ENCODE measurements at places on chromosomes 13 and 19.

GRCh38 chr13:35848336-35849255 is 282.6 kb downstream of the DCLK1 start:
- no peak for DNase-seq

DNA sequence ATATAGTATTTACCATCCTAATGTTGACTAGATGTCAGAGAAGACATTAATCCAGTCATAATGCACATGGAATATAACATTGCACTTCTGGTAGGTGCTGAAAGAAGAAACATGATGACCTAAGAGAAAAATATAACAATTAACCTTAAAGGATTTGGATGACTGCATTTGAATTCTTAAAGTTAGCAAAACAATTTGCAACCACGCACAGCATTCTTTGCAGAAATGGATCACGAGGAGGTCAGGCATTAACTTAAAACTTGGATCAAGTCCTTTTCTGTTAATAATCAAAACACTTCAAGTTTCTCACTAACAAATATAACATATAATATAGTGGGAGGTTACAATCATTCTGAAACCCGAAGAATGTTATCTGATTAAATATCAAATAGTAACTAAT is 525.0 kb upstream of the SLITRK6 start:
- DNase-seq: no peak

DNA sequence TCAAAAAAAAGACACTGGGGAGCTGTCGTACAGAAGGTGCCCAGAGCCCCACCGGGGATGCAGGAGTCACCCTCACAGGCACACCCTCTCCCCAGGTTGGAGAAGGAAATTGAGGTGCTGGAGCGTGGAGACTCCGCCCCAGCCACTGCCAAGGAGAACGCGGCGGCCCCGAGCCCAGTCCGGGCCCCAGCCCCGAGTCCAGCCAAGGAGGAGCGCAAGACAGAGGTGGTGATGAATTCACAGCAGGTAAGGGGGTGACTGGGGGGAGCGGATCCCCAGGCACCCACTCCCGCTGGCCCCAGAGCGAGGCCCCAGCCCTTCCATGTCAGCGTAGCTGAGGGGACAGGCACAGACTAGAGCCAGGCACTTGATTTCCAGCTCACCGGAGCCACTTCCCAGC is 19.9 kb upstream of the MISP start:
- no peak for DNase-seq

DNA sequence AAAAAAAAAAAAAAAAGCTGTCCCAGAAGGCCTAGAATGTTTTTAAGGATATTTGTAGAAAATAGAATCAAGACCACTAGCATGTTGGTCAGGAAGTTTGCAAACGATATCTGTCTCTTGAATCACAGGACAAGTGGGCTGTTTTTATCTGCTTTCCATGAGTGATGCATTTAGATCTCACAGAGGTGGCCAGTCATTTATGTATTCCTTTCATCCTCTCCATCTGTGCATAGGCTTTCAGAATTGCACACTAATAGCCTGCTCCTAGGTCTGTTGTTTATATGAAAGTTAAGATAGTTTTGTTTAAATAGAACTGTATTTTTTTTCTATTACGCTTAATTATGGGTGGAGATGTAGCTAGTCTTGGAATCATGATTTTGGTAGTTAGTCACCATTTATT is 289.5 kb downstream of the SHISA2 start:
- DNase-seq: no peak

DNA sequence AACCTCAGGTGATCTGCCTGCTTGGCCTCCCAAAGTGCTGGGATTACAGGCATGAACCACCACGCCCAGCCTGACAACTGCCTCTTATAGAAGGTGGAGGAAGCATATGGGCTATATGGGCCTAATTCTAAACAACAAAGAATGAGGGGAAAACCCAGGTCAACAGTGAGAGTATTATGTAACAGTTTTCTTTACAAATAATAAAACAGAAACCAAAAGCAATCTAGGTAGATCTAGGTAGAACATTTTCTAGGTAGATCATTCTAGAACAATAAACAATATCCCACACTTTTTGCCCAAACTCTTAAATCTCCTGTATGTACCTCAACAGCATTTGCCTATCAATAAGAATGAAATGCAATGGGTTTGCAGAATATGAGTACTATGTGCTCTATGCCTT is 267.4 kb downstream of the ABCC4 start:
- DNase-seq: no peak

DNA sequence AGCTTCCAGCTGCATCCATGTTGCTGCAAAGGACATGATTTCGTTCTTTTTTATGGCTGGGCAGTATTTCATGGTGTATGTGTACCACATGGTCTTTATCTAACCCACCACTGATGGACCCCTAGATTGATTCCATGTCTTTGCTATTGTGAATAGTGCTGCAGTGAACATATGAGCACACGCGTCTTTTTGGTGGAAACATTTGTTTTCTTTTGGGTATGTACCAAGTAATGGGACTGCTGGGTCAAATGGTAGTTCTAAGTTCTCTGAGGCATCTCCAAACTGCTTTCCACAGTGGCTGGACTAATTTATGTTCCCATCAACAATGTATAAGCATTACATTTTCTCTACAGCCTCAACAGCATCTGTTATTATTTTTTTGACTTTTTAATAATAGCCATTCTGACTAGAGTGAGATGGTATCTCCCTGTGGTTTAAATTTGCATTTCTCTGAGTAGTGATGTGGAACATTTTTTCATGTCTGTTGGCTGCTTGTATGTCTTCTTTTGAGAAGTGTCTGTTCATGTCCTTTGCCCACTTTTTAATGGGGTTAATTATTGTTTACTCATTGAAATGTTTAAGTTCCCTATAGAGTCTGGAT is 6.8 kb upstream of the UBE2L5 start:
- DNase-seq: no peak

GRCh38 chr13:36059321-36059720 is 71.9 kb downstream of the DCLK1 start:
- no peak for DNase-seq

- no peak for DNase-seq
Observed at GRCh38 chr19:31347354-31347753, 1.9 kb downstream of the TSHZ3 start.

- DNase-seq: no peak
Observed at GRCh38 chr19:32866564-32867265, 2.9 kb downstream of the SLC7A9 start.

- DNase-seq: no peak
Observed at GRCh38 chr13:79395881-79396280, 10.2 kb downstream of the RBM26 start.

DNA sequence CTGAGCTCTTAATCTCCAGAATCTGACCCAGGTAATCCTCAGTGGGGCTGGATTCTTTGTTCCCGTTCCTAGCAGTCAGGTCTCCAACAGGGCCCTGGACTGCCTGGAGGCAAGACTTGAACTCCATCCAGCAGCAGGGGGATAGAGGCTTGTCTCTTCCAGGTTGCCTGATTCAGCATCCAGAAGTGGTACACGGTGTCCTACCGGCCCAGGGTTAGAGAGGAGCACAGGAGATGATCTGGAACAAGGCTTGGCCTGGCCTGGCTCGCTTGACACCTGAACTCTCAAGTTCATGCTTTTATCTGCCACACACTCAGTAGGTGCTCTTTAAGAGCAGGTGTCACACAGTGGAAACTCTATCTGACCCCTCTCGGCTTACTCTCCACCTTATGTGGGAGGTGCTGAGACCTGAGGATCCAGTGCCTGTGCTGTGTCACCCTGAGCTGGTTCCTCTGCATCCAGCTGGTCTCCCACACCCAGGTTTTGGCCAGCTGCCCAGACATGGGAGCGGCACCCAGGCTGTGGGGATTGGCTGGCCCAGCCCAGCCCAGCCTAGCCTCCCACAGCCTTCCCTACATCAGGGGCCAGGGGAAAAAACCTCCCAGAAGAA is at the start of gene CYP4F3:
Gene CYP4F3, plus strand, starts transcription at position 604 of the 610 bp plus-strand sequence. CDS start 519 bp downstream, outside the sequence.
- DNase-seq: no peak

- DNase-seq: no peak
Observed at GRCh38 chr19:41457241-41457640, 14.3 kb downstream of the ERICH4 start.

- DNase-seq: no peak
Observed at GRCh38 chr13:25110956-25111584, 15.1 kb downstream of the PABPC3 start.

DNA sequence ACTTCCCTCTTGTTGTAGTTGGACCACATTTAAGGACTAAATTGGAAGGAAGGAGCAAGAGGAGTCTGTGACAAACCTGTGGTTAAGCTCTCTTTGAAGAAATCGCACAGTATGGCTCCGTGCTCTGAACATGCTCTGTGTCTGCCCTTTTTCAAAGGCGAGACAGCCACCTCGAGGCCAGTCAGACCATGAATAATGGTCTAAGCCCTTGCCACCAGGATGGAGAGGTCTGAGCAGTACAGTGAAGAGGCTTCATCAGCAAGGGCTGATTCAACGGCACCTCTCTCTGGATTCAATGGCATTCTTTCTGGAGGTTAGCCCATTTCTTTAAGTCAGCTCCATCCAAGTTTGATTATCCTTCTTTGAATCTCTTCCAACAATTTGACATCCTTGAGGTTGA is 30.9 kb downstream of the FAM216B start:
- no peak for DNase-seq

- no peak for DNase-seq
Observed at GRCh38 chr13:26656919-26657318, 99.4 kb downstream of the WASF3 start.

GRCh38 chr19:510606-511100 is 3.4 kb downstream of the TPGS1 start:
- DNase-seq: peak; percentile 82

DNA sequence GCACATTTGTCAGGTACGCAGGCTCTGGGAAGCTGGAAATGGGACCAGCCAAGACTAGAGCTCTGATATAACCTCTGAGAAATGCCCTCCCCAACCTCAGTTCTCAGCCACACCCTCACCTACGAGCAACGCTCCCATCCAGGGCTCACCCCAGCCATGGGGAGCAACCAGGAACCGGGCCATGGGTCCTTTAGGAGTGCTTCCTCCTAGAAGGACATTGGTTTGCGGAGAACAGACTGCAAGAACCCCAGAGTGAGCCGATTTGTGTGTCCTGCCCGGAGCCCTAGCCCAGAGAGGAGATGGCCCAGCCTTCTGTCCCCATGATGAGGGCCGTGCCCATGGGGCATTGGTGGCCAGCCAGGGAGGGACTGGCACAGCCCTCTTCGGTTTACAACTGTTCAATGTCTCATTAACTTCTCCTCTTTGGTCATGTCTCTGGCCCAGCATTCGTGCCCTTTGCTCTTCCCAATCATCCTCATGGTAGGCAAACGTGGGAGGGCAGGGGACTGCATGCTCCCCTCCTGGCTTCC is 32.9 kb upstream of the IGSF23 start:
- DNase-seq: no peak

DNA sequence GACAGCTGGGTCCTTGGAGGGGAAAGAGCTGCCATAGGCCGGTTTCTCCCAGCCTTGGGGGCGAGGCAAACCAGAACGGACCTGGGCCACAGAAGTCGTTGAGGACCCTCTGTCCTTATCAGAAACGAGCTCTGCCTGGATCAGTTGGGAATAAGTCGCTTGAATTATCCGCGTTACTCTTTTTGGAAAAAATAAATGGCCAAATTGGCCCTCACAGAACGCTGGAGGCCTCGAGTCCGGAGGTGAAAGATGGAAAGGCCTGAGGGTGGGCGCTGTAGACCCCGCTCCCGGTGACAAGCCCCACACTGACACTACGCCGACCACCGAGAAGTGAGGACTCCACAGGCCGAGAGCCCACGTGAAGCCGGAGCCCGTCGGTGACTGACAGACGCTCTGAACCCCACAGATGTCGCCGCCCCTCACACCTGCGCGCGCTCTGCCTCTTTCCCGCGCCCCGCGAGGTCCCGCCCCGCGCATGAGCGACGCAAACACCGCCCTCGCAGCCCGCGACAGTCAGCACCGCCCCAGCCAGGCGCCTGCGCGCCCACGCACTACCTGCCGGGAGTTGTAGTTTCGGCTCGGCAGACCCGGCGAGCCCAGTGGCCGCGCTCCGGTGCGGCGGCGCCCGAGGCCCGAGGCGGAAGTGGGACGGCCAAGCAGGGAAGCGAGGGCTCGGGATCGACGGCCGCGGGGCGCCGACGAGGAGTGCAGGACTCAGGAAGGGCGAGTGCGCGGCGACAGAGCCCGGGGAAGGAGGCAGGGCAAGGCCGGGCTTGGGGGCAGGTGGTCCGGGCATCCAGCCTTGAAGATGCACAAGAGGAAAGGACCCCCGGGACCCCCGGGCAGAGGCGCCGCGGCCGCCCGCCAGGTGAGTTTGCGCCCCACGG is at the start of the genes BRME1 and CC2D1A:
Gene BRME1, minus strand, starts transcription at position 484 of the 887 bp plus-strand sequence. CDS start 1,225 bp downstream, outside the sequence.
Gene CC2D1A, plus strand, starts transcription at position 568 of the 887 bp plus-strand sequence. Its CDS starts 241 bp downstream, at position 809.
- DNase-seq: peak; percentile 95

DNA sequence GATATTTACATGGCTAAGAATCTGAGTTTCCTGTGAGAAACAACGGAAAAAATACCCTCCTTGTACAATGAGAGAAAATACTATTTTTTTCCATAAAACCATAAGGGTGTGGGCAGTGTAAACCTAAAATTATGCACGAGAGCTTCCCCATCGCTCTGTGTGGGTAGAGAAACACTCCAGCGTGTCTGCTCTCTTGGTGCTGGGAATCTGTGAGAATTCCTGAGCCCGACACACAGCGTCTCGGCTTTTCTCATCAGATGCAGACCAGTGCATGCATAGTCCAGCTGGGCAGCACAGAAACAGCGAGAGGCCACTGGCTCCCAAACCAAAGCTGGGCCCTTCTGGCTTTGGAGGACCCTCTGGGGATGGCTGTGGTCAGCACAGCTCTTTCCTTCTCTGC is 12.0 kb downstream of the PLPP2 start:
- DNase-seq: no peak

- no peak for DNase-seq
Observed at GRCh38 chr13:33992881-33993336, 175.0 kb downstream of the RFC3 start.

- DNase-seq: no peak
Observed at GRCh38 chr13:85864963-85865530, 65.8 kb upstream of the SLITRK6 start.

- DNase-seq: no peak
Observed at GRCh38 chr13:50485979-50486935, 357.2 kb downstream of the DLEU7 start.

DNA sequence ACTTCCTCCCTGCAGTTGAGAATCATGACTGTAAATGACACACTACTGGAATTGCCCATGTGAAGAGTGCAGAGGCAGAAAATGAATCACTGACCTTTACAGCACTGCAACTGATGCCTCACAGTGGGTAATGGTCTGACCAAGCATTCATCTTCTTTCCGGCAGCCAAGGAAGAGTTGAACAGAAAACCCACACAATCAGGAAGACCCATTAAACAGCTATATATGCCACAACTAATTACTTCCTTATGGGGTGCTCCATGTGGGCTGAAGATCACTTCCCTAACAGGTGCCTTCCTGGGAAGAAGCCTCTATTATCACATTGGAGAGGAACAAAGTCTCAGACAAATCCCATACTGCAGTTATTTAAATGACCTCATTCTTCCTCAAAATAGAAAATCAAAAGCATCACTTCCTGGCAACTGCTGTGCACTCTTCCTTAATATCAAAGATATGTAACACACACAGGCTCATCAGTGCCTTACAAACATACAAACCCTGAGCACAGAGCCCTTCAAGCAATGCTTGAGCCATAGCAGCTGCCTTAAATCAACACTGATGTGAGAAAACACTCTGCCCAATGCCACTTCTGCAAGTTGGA is 45.8 kb downstream of the RUBCNL start:
- DNase-seq: no peak

Measured in left forelimb (tissue), 1 donor.